ENCODE measurements at places on chromosomes 13 and 19. TPM values are rescaled to one million over a fixed set of nuclear protein-coding genes. Genes with fewer than 3 reads are reported as not detected.

CCDC122 gene
- polyA plus RNA-seq, result 16.2 TPM

ZNF543 gene
- polyA plus RNA-seq, result 10.4 TPM

MBD3L3 gene
- not detected for polyA plus RNA-seq

STAP2 gene
- 28.7 TPM for polyA plus RNA-seq

CCDC70 gene
- polyA plus RNA-seq, result not detected

ZNF66 gene
- polyA plus RNA-seq, result 3.9 TPM

AP1M1 gene
- polyA plus RNA-seq, result 67.7 TPM

CADM4 gene
- 59.2 TPM for polyA plus RNA-seq

TMEM145 gene
- polyA plus RNA-seq, result 0.90 TPM

IL4I1 gene
- 3.9 TPM for polyA plus RNA-seq

ZNF223 gene
- 10.7 TPM for polyA plus RNA-seq

CACNG6 gene
- polyA plus RNA-seq, result 0.73 TPM

CYP4F8 gene
- polyA plus RNA-seq, result not detected

Data from renal cortex interstitium (tissue), 15 donors.